ENCODE measurements at places on chromosomes 6 and 20.
A peak's percentile ranks its signal among the peaks of the same experiment; 100 is the strongest.

DNA sequence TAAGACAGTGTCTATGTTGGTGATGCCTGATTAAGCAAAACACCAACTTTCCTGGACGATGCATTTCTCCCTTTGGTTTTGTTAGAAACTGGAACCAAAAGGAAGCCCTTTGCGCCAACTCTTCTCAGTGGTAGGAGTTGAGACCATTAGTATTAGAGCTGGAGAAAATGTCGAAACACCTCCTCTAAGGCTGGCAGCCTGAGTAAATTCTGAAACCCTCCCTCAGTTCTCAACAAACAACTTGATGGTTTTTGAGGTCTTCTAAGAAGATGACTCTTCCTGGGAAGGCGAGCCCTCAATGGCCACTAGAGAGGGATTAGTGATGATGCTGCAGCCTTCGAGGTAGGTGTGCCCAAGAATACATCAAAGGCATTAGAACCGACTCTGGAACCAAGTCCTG, 78.4 kb upstream of the CCN6 start:
- DNase-seq, result no peak

GRCh38 chr6:170371588-170371987, 65.0 kb downstream of the FAM120B start:
- no peak for DNase-seq

GRCh38 chr6:157821342-157822033, 1.6 kb upstream of the SNX9 start:
- no peak for DNase-seq

GRCh38 chr6:92110403-92110802, 1309.0 kb downstream of the EPHA7 start:
- DNase-seq, result no peak

DNA sequence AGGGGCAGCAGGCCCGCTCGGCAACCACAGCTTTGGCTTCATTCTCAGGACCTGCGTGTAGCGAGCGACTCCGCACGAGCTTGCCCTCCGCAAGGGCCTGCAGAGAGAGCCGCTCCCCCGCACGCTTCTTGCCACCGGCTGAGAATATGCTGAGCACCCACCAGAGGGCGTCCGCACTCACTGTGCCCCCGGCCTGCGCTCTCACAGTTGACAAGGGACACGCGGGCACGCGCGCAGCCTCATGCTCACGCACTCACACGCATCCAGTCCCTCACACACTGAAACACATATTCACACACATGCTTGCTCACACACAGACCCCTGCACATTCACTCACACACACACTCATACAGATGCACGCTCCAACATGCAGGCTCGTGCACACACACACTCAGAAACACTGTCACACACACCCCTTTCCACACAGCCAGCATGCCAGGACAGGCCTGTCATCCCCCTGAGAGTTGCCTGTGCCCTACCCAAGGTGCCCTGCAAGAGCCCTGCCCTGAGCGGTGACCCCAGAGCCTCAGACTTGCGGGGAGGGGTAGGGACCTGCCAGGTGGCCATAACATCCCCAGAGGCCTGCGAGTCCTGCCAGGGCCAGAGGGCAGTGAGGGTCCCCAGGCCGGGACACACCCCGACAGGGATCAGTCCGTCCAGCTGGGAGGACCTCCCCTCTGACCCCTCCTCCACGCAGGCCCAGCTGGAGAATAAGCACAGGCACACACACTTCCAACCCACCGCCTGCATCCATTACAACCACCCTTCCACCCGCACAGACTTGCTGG, 174.1 kb downstream of the BMP7 start:
- no peak for DNase-seq

DNA sequence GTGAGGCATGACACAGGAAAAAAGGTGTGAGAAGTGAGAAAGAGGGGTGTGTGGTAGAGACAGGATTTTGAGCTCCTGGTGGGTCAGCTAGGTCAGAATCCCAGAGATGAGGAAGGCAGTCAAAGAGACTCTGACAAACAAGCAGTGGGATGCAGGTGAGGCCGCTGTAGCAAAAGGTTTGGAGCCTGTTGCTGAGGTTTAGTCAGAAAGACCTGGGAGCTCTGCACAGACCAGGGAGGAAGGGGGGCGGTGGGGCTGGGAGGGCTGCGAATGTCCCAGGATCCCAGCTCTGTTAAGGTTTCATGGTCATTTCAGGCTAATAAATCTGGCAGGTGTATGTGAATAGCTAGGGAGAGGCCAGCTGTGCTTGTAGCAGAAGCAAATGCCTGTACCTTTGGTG, 373.9 kb upstream of the SYNCRIP start:
- DNase-seq, result no peak

GRCh38 chr6:129638686-129639085, 71.3 kb downstream of the ARHGAP18 start:
- no peak for DNase-seq

GRCh38 chr20:32582659-32583580, 2.2 kb downstream of the NOL4L start:
- peak; percentile 10 for DNase-seq

DNA sequence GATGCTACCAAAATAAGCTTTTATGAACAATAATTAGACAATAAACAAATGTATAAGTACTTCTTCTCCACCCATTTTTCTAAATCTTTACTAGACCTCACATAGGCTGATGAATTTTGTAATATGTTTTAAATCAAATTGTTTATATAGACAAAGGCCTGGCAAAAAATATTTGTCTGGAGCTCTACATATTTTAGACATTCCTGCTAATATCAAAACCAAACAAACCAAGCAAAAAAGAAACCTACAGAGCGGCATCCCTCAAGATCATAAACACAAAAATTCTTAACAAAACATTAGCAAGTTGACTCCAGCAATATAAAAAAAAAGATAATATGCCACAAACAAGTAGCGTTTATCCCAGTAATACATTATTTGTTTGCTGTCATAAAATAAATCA, 87.2 kb downstream of the ADAT2 start:
- DNase-seq, result no peak

GRCh38 chr20:33612001-33612400, 50.1 kb upstream of the C20orf144 start:
- no peak for DNase-seq

GRCh38 chr6:55208478-55209458, 34.5 kb downstream of the HCRTR2 start:
- DNase-seq, result no peak

GRCh38 chr6:6583836-6584235, 4.7 kb upstream of the LY86 start:
- DNase-seq, result no peak

- DNase-seq, result no peak
Observed at GRCh38 chr6:106363401-106364138, 3.1 kb downstream of the CRYBG1 start.

- DNase-seq, result no peak
Observed at GRCh38 chr6:150363733-150364132, 5.1 kb upstream of the IYD start.

DNA sequence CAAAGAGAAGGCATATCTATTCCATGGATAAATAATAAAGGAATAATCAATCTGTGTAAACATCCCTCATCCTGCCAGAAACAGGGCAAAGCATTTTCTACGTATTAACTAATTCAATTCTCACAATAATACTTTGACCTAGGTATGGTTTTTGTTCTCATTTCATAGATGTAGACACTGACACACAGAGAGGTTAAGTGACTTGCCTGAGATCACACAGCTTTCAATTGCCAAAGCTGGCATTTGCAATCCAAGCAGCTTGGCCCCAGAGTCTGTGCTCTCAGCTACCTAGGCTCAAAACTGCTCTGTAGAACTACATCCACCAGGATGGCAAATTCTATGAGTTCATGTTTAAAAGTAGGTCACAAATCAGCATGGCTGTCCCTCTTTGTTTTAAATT, 124.9 kb downstream of the BMP7 start:
- no peak for DNase-seq

GRCh38 chr6:4299476-4299875, 164.1 kb upstream of the ECI2 start:
- DNase-seq, result no peak

GRCh38 chr6:93418408-93419303, 703 bp downstream of the EPHA7 start:
- no peak for DNase-seq

DNA sequence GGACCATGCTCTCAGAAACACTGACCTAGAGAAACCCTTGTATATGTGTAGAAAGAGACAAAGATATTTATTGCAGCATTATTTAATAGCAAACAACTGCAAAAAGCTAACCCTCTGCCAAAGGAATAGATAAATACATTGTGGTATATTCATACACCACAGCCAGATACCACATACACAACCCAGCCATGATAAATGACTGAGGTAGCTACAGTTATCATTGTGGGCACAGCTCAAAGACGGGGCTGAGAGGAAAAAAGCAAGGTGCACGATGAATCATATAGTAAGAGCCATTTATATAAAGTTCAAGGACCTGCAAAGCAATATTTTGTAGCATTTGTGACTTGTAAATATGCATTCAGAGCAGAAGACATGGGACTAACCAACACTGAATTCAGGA, 30.8 kb downstream of the RSPO4 start:
- no peak for DNase-seq
